AML-193 (cell line): ENCODE measurements at places on chromosomes 3 and 15.

GRCh38 chr3:52240059-52240885, 1.3 kb upstream of the TWF2 start:
- DNase-seq, result peak; percentile 85

DNA sequence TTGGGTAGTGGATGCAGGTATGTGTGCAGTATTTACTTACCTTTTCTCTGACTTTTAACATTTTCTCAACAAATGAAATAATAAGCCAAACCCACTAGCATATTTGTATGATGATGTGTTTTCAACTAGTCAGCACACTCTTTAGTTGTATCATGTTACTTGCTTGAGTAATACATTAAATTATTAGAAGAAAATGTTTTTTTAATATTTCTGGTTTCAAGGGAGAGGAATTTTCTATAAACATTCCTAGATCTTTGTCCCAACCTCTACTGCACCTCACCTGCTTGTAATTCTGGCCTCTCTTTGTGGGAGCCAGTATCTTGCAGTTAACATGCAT, 161.8 kb upstream of the CBLB start:
- no peak for DNase-seq

DNA sequence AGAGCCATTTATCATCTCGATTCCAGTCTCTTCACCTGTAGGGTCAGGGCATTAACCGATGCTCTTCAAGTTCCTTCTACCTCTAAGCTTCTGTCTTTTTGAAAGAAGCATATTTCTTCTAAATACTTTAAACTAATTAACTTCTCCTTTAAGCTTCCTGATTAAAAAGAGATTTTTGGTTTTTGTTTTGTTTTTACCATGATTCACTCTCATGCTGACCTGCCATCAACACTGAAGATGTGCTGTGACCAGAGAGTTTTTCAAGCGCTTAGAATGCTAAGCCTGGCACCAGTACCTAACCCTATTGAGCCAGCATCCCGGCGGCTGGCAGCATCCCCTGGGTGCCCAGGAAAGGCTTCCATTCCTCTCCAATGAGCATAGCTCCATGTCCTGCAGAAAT, 89.3 kb downstream of the FOXP1 start:
- no peak for DNase-seq

GRCh38 chr3:128447561-128448013, 19.1 kb downstream of the DNAJB8 start:
- DNase-seq, result no peak

GRCh38 chr15:65996901-65997300, 127.6 kb downstream of the RAB11A start:
- DNase-seq, result no peak

DNA sequence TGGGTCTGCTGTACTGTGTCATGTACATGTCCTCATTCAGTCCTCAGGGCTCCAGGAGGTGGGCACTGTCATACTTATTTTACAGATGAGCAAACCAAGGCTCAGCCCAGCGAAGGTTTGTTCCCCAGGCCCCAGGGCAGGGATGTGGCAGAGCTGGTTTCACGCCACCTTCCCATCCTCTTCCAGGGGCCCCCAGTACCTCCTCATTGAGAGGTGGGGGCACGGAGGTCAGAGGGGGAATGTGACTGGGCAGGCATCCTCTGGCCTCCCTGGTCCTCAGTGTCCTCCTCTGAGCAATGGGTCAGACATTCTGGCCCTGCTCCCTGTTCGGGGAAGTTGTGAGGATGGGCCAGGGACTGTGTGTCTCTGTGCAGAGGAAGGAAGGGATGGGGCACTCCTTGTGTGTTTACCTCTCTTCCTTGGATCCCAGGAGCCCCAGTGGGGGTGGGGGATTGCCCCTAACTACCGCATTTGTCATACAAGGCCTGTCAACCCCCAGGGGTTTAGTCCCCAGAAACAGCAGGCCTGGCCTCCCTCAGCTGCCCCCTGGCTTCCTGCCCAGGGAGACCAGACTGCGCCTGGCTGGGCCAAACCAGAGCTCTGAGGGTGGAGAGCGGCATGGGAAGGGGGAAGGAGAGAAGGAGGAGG, 65.9 kb upstream of the LCTL start:
- no peak for DNase-seq

GRCh38 chr15:56390739-56391267, 25.6 kb downstream of the TEX9 start:
- no peak for DNase-seq

GRCh38 chr3:196246612-196247308, 30.4 kb downstream of the SLC51A start:
- DNase-seq, result no peak

DNA sequence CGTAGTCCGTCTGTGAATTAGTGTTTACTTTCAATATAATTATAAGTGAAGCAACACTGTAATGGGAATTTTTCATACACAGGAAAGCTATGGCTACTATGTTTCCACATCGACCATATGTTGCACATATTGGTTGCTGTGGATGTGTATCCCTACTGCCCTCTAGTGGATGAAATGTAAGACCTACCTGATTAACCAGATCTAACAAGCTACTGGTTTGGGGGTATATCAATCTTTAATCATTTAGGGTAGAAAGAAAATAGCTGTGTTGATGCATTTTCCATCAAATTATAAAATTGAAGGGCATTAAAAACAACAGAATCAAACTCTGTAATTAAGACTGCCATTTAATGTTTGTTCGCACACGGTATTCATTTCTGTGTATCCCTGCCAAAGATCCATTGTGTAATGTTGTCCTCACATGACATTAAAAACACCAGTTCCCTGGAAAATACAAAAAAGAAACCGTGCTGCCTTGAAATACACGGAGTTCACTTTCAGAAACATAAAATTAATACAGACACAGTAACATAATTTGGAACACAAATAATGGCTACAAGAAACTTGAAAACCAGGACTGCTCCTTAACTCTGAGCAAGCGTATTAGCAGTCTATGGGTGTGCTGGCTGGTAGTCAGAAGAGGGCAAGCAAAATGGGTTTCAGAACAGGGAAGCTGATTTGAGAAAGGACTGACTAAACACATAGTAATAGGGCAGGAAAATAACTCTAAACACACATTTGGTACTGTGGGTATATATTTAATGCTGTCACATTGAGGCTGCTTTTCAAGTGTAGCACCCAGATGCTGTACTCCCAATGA, 125.1 kb downstream of the TIGIT start:
- DNase-seq, result peak; percentile 80

DNA sequence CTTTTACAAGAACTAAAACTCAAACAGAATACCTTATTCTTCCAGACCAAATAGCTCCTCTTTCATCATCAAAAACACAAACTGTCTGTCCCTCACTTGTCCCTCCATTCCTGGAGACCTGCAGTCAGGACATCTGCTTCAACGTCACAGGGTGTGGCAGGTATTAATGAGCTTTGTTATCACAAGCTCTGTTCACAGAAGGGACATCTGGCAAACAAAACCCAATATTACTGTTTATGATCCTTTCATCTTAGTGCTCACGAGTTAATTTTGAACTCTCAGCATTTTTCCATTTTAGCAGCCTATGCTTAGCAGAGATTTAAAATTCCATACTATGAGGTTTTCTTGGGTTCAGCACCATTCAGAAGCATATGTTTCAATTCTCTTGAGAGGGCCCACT, 32.9 kb downstream of the AP3S2 start:
- DNase-seq, result no peak

- no peak for DNase-seq
Measured at GRCh38 chr3:32288819-32289218, 50.3 kb downstream of the CMTM8 start.

DNA sequence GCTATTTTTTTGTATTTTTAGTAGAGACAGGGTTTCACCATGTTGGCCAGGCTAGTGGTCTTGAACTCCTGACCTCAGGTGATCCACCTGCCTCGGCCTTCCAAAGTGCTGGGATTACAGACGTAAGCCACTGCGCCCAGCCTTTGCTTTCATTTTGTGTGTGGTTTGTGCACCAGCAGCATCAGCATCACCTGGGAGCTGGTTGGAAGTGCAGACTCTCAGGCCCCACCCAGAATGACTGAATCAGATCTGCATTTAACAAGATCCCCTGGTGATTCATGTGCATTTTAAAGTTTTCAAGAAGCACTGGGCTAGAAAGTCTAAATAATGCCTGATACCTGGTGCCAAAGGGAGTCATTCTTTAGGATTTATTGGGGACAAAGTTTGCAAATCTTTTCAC, 73.4 kb upstream of the BNIP2 start:
- DNase-seq, result no peak

GRCh38 chr3:25894101-25894500, 104.2 kb downstream of the OXSM start:
- DNase-seq, result no peak

DNA sequence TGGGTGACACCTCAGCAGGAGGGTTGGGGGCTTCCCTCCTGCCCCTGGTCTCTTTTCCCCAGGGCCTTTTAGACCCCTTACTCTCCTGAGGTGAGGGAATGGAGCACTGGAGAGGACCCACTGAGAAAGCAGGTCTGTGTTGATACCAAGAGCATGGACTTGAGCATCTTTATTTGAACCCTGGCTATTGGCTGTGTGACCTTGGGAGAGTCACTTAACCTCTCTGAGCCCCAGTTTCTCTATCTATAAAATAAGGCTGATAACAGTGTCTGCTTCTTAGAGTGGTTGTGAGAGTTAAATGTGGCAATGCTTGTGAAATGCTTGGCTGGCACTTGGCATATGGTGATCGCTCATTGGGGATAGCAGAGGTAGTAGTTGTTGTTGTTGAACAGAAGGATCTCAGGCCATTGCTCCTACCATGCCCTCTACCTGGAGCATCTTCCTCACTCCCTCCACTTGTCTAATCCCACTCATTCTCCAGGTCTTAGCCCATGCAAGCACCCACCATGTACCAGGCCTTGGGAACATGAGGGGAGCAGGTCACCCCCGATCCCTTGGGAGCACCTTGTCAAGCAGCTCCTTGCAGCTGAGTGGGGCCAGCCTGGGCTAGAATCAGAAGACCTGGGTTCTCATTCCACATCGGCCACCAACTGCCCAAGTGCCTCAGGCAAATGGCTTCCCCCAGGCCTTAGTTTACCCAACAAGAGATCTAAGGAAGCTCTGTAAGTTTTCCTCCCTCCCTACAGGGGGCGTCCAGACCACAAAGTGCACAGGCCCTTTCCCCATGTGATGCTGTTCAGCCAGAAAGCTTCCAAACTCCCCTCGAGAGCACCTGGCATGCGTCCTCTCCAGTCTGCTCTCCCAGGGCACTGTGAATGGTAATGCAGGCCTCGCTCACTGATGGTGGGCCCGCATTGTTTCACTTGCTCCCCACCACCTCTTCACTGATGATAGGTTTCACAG, 96.7 kb downstream of the LSM3 start:
- DNase-seq, result peak; percentile 53

- DNase-seq, result no peak
Measured at GRCh38 chr15:60477164-60477563, 1.8 kb downstream of the ICE2 start.

DNA sequence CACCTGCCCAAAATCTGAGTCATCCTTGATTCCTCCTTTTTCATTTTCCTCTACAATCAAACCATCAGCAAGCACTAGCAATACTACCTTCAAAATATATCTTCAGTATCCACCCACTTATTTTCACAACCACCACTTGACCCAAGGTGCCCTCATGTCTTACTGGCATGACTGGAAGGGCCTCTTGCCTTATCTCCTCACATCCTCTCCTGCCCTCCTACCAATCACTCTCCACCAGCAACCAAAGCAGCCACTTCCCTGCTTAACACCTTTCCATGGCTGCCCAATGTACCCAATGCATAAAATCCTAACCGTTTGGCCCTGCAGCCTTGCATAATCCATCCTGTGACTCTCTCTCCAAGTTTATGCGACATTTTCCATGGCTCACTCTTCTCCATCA, 76.0 kb downstream of the MTHFS start:
- DNase-seq, result no peak

- DNase-seq, result no peak
Measured at GRCh38 chr3:50675179-50676030, 678 bp downstream of the DOCK3 start.

- no peak for DNase-seq
Measured at GRCh38 chr3:13873818-13874217, 6.1 kb downstream of the WNT7A start.

GRCh38 chr3:128598884-128599664, 51.5 kb downstream of the RPN1 start:
- DNase-seq, result no peak

DNA sequence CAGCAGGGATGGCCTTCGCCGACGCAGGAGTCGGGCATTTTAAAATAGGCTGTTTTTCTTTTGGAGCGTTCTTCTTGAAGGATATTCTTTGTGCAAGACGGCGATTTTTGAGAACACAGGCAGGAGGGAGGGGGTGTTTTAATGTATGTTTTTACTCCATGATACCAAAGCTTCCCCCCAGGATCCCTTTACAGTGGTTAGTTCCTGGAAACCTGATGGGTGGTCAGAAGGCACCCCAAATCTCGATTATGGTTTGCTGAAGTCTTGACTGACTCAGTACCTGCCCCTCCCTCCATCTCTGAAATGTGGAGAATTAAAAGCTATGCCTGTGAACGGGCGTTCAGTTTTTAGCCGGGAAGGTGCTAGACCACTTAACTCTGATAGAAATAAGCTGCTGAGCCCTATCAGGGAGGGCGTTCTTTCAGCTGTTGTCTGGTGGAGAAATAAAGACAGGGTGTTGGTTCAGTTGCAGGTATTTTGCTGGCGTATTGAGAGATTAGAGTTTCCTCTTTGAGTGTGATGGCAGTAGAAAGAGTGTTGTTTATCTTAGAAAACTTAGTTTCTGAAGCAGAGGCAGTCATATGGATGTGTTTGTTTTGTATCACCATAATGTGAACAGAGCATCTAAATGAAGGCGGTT, 3.4 kb downstream of the IGF1R start:
- DNase-seq, result no peak

- DNase-seq, result no peak
Measured at GRCh38 chr3:124730941-124731297, 667 bp downstream of the UMPS start.

- DNase-seq, result no peak
Measured at GRCh38 chr3:190721330-190721729, 141.2 kb downstream of the GMNC start.

GRCh38 chr3:45088543-45089358, 57.4 kb downstream of the CDCP1 start:
- DNase-seq, result no peak

DNA sequence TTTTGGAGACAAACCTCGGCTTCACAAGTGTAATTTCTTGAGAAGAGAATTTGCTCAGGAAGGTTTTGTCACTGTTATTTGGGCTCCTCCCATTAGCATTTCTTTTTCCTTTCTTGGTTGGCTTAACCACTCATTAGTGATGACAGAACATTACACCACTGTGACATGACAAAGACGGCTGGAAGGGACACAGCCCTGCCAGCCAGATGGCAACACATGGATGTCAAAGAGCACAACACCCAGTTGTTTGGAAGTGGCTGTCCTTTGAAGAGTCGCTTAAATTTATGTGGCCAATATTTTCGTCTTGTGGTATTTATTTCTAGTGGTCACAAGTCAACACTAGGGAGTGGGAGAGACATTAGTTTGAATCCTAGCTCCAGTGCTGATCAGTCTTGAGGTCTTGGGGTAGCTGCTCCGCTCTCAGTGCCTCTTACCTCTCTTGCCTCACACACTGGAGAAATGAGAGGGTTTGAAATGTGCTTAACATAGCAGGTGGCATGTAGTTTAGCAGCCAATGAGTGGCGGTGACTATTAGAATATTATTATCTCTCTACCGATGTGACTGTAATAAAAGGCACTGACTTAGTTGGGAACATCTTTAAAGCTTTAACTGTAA, 92.8 kb downstream of the FRMD4B start:
- DNase-seq, result no peak
